ENCODE measurements at places on chromosomes 5 and 9.
A peak's percentile ranks its signal among the peaks of the same experiment; 100 is the strongest.

- no peak for DNase-seq
Measured at GRCh38 chr5:138686668-138687067, 66.6 kb upstream of the CTNNA1 start.

GRCh38 chr5:149326611-149327010, 18.7 kb upstream of the GRPEL2 start:
- DNase-seq, result no peak

DNA sequence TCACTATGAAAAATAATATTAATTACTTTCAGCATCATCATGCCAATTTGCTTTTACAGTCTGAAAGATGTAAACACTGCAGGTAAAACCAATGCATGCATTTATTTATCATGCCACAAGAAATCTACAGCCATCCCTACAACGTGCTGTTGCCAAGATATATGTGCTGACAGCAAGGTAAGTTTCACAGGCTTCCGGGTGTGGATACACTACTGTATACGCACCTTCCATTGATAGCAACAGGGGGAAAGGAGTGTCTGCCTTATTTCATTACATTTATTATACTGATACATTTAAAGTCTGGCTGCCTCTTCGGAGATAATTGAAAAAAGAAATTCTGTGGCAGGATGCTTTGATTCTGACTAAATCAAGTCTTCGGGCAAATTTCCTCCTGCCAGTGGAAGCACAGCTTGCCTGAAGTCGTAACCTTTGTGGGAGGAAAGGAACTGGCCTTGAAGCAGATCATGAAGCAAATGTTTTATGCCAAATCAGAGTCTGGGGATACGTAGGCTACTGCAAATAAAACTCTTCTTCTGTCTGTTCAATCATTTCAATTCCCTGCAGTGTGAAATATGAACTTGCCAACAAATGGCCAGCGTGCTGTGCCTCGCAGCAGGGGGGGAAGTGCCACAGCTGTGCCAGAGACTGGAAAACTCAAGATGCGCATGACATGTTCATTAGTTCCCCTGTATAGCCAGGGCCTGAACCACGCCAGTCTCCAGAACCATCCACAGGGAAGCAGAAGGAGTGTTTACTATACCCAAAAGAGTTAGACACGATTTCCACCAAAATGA, 268.1 kb downstream of the EFNA5 start:
- DNase-seq, result no peak

DNA sequence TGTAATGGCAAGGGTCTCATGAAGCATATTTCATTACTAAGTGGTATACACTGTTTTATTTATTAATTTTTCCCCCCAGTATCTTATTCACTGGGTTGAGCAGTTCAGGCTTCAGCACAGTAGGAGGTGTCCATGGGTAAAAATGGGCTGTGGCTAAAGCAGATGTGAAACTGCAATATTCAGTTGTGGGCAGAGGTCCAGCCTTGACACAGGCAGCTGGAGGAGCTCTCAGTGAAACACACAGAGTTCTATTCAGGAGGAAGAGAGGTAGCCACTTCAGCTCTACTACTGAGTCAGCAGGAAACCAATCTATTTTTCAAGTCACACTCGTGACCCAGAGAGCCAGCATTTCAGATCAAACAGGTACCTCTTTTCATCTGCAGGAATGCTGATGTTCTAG, 418.3 kb downstream of the CDH10 start:
- no peak for DNase-seq

- no peak for DNase-seq
Measured at GRCh38 chr5:80039650-80040049, 4.5 kb downstream of the THBS4 start.

DNA sequence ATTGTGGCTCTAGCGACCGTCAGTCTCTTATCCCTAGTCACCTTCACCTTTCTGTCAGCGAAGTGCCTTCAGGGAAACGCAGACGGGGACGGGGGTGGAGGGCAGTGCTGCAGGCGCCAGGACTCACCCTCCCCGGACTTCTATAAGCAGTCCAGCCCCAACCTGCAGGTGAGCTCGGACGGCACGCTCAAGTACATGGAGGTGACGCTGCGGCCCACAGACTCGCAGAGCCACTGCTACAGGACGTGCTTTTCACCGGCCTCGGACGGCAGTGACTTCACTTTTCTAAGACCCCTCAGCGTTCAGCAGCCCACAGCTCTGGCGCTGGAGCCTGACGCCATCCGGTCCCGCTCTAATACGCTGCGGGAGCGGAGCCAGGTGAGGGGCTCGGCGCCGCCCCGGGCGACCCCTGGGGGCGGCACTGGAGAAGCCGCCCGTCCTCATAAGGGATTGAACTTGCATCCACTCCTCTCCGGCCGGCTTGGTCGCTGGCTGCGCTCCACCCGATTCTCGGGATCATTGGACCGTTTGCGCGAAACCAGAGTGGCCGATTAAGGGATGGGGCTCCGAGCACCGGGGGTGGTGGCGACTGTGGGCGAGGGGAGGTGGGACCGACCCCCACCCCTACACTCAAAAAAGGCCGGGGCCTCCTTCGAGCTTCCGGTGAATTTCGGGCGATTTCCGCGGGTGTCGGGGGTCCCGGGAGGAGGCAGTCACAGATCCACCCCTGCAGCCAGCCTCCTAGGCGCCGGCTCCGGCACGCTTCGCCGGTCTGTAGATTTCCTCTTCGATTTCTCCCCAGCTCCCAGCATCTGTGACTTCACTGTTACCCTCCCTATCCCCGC, 2.7 kb downstream of the PCDHGC5 start:
- no peak for DNase-seq

DNA sequence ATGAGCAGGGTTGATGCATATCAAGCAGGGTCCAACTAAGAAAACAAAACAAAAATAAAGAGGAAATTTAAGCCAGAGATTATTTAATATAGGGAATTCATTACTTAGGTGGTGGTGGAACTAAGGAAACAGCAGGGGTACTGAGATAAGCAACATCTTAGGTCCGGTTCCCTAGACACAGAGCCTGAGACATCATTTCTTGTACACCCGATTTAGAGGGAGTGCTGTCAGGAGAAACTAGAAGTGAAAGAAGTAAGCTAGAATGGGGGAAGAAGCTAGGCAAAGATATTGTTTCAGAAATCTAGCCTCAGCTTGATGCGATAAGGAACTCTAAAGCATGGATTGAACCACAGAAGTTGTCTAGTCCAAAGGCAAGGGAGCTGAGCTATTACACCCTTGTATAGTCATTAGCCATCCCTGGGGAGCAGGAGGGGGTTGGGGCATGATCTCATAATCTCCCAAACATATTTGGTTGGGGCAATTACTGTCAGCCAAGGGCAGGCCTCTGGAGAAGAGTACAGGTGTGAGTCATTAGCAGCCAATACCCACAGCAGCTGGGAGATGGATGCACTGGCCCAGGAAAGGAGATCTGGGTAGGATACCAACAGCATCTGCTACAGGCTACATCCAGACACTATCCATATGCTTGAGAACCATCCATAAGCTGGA, 194.5 kb downstream of the ARL15 start:
- no peak for DNase-seq

DNA sequence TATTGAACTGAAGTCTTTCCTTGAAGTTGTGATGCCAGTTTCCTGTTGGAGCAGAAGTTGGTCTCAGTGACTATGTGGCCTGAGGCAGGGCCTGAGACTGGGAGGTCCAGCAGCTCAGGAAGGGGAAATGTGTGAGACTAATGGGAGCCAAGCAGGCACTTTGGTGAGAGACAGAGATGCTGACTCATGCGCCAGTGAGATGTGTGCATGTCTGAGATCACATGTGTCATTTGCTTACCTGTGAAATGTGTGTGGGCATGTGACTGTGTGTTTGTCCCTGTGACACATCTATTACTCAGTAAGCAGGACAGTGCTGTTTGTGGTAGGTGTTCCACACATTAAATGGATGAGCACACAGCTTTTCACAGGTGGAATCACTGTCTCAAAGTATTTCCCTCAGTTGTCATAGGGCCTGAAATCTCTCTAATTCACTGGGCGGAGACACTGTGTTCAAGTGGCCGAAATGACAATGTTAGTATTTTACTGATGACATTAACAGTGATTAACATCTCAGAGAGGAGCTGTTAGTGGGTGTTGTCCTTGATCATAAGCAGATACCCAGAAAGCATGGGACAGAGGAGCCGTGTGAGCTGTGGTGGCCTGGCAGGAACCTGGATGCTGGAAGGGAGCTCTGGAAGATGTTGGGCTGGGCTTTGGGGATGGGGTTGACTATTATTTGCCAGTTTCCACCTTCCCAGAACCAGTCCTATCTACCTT, 7.4 kb downstream of the NPR2 start:
- DNase-seq, result peak; percentile 16

DNA sequence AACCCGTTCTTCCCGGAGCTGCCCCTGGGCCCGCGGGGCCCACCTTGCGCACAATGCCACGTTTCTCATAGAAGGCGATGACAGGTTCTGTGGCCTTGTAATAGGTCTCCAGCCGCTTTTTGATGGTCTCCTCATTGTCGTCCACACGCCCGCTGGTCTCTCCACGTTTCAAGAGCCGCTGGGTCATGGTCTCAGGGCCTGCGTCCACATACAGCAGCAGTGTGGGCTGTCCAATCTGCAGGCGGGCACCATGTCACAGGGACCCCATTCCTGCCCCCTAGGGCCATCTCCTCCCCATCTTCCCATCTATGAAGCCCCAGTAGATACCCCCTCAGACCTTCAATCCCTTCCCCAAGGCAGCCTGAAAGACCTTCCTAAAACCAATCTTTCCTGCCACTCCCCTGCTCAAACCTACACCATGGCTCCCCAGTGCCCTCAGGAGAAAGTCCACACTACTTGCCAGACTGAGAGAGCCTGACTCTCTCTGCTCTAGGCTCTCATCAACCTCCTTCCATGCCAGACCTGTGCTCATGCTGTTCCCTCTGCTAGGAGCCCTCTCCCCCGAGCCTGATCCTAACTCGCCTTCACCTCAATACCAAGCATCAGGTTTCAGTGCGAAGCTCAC, 9.1 kb downstream of the AK1 start:
- DNase-seq, result no peak

GRCh38 chr5:127766676-127767335, 63.6 kb downstream of the CCDC192 start:
- no peak for DNase-seq

DNA sequence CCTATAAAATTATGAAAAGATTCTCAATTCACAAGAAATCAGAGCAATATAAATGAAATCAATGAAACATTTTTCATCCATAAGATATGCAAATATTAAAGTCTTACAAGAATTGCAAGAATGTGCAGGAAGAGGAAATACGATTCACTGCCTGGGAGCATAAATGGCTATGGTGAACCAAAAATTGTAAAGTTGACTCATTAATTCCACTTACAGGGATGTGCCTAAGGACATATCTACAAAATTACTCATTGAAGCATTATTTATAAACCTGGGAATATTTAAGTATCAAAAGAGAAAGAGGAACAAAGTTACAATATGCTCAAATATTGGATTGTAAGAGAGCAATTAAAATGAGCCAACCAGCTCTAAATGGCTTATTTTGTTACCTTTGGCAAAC, 6.9 kb upstream of the NIPSNAP3A start:
- no peak for DNase-seq

GRCh38 chr9:113164536-113165300, 13.9 kb downstream of the SLC31A2 start:
- DNase-seq, result no peak

- no peak for DNase-seq
Measured at GRCh38 chr5:149618581-149619248, 37.4 kb downstream of the ARHGEF37 start.

DNA sequence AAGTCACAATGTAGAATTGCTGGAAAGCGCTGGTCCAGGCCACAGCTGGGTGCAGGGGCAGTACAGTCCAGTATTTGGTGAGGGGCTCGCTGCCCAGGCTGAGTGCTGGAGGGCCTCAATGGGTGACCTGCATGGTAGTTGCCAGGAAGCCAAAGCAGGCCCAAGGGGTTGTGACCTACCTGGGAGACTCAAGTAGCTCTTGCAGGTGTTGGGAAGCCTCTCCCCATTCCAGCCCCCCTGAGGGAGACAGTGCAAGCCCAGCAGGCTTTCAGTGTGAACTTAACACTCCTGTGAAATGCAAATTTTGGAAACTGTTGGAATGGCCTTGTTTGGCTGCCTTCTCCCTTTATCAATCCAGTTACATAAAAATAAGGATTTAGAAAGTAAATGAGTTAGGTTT, 13.9 kb downstream of the KDM4C start:
- no peak for DNase-seq

- DNase-seq, result no peak
Measured at GRCh38 chr9:105967797-105968196, 273.5 kb downstream of the TMEM38B start.

DNA sequence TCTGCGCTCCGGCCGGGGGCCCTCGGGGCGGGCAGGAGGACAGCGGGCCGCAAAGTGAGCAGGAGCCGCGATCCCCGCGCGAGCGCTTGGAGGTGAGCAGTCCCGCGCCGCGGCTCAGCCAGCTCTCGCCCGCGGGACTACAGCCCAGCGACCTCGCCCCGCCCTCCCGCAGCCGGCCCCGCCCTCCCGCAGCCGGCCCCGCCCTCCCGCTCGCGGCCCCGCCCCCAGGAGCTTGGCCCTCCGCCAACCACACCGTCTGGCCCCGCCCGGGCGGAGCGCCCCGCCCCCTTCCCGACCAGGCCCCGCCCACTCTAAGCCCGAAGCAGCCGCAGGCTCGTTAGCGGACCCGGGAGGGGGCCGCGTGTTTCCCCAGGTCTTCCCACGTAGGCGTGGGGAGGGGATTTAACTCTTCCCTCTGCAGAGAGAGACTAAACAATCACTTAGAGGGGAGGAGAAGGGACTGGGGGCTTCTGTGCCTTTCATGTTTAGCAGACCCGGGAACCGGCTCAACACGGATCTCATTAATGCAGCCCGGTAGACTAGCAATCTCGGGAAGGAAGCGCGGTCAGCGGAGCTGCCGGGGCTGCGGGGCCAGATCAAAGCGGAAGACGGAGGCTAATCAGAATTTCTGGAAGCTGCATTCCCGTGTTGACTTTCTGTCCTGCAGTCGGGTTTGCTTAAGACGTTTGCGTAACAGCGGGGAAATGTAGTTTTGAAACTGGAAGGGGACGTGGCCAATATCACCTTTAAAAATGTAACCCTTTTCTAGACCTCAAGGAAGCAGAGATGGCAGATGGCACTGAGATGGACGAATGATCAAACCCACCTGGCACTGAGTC, at the start of gene MYO10:
Gene MYO10, minus strand, starts transcription at position 139 of the 839 bp plus-strand sequence. CDS start 480 bp downstream, outside the sequence.
- peak; percentile 59 for DNase-seq

GRCh38 chr9:89815903-89816573, 211.2 kb downstream of the GADD45G start:
- DNase-seq, result no peak

GRCh38 chr9:5470122-5470521, 19.8 kb downstream of the CD274 start:
- no peak for DNase-seq

GRCh38 chr5:139880416-139881142, 85.0 kb downstream of the PSD2 start:
- DNase-seq, result no peak

GRCh38 chr5:28779161-28779754, 1740.9 kb upstream of the CDH9 start:
- no peak for DNase-seq

- DNase-seq, result no peak
Measured at GRCh38 chr5:141039517-141039916, 11.7 kb upstream of the PCDHB1 start.

- no peak for DNase-seq
Measured at GRCh38 chr5:135178476-135179155, 144.6 kb upstream of the PITX1 start.

- no peak for DNase-seq
Measured at GRCh38 chr9:33187519-33188218, 20.5 kb upstream of the B4GALT1 start.
